ENCODE measurements at places on chromosomes 2 and 18.

DNA sequence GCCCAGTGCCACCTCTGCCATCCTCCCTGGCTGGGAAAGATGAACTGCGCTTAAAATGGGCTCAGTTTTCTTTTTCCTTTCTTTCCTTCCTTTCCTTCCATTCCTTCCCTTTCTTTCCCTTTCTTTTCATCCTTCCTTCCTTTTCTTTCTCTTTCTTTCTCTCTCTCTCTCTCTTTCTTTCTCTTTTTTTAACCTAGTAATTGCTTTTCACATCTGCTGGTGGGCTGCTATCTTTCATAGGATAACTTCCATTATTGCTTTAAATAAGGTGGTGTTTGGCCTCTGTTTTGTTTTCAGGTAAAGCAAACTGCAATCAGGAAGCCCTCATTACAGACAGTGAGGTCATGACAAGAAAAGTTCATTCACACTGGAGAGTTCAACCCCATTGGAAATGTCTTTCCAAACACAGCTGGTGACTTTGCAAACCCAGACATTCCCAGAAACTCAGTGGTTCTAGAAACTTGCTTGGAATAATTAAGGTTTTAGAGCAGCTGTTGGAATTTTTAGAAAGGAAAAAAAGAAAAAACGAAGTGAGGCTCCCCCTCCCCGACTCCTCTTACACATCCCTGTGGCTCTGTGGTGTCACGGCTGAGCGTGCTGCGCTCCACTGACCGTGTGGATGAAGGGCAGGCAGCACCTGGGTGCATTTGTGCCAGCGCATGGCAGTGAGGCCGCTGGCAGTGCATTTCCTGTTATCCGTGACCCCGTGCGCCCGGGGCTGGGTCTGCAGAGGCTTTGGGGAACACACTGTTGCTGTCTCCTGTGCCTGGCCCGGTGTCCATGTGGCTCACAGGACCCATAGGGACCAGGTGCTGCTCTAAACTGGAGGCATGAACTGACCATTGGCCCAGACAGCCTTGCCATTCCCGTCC lies 76.9 kb downstream of the MBP start:
- no peak for DNase-seq

- DNase-seq, result no peak
Observed at GRCh38 chr2:82172483-82172882, 1867.9 kb upstream of the LRRTM1 start.

DNA sequence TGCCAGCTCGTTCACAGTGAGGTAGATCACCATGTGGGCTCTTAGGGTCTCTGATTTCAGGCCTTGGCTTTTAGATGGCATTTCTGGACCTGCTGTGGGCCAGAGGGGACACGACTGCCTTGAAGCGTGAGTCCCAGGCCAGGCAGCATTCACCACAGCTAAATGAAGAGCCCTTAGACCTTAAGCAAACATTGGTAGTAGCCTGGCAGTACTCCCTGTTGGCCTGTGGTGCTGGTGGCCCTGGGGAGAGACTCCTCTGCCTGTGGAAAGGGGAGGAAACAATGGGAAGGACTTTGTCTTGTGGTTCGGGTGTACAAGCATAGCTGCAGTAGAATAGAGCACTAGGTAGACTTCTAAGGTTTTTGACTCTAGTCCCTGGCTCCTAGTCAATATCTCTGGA lies 456.0 kb upstream of the DCC start:
- no peak for DNase-seq

- no peak for DNase-seq
Observed at GRCh38 chr18:48974304-48975119, 23.7 kb upstream of the SMAD7 start.

- DNase-seq, result no peak
Observed at GRCh38 chr2:96934182-96934495, 52.2 kb downstream of the FAM178B start.

DNA sequence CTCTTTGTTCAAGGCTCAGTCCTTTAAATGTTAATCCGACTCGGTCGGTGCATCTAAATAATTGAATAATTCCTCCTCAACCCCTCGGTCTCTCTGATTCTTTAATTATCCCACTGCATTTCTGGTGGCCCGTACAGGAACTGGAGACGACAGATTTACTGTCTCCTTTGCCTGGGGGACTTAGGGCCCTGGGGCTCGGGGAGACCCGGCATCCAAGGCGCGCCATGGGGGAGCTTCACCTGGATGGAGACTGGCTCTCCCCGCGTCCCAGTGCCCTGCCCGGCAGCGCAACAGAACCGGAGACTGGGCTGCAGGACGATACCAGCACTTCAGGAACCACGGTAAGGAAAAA lies 47.7 kb upstream of the SELENOI start:
- no peak for DNase-seq

- DNase-seq, result no peak
Observed at GRCh38 chr2:26550276-26551015, 72.5 kb upstream of the OTOF start.

GRCh38 chr18:31860488-31860887 lies 82.4 kb downstream of the TRAPPC8 start:
- no peak for DNase-seq

GRCh38 chr2:182300608-182301007 lies 126.2 kb downstream of the PDE1A start:
- DNase-seq, result no peak

DNA sequence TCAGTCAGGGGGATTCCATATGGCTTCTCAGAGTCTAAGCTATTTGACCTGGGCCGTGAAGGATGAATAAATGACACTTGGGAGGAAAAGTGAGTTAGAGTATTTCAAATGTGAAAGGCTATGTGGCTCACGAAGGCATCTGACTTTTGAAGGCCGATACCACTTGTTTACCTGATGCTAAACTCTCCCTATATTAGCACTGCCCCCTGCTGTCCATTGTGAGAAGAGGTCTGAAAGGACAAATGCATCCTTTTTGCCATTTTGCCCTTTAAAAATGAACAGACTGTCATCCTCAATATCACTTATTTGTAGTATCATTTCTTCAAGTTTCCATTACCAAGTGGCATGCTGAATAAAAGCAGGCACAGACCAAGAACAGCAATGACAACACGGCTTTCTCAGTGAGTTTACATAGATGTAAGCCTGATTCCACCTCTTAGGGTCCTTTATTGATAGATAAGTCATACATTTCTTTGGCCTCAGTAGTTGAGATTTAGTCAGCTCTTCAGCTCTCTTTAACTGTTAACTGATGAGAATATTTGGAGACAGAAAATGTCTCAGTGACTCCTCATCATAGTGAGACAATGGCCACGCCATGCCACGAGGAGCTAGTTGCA lies 40.1 kb downstream of the DOCK10 start:
- no peak for DNase-seq

- no peak for DNase-seq
Observed at GRCh38 chr2:161139098-161139987, 20.9 kb upstream of the TANK start.

GRCh38 chr2:40032650-40033319 lies 253.7 kb upstream of the THUMPD2 start:
- DNase-seq, result no peak

- no peak for DNase-seq
Observed at GRCh38 chr2:144372410-144373080, 147.4 kb downstream of the ZEB2 start.

DNA sequence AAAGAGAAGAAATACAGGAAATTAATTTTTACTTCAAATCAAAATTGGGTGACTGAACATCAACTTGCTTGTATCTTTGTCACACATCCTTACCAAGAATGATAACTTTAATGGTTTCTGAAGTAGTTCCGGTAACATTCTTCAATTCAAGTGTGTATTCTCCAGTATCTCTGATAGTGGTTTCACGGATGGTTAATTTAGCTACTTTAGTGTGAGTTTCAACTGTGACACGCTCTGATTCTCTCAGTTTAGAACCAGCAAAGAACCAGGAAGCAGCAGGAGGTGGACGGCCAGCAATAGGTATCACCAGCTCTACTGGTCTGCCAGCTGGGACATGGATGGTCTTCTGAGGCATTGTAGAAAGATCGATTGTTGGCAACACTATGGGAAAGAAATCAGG lies 62.3 kb downstream of the PLEKHA3 start:
- no peak for DNase-seq

- no peak for DNase-seq
Observed at GRCh38 chr18:75546964-75547363, 119.5 kb upstream of the SMIM21 start.

DNA sequence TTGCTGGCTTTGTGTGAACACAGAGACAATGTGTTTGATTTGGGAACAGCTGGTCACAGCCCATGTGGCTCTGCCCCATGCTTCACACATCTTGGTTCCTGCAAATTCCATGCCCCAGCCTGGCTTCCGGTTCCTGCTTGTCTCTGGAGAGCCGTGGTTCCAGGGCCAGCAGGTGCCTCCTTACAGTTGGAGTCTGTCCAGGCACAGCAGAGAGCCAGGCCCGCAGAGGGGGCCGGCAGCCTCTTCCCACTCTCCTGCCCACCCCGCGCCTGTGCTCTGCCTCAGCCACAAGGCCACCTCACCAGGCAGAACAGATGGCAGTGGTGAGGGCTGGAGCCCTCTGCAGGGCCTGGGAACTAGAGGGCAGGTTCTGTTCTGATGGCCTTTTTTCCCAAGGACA lies 81.5 kb downstream of the LDLRAD4 start:
- DNase-seq, result no peak

GRCh38 chr2:143686585-143687164 lies 557.5 kb downstream of the ARHGAP15 start:
- no peak for DNase-seq

DNA sequence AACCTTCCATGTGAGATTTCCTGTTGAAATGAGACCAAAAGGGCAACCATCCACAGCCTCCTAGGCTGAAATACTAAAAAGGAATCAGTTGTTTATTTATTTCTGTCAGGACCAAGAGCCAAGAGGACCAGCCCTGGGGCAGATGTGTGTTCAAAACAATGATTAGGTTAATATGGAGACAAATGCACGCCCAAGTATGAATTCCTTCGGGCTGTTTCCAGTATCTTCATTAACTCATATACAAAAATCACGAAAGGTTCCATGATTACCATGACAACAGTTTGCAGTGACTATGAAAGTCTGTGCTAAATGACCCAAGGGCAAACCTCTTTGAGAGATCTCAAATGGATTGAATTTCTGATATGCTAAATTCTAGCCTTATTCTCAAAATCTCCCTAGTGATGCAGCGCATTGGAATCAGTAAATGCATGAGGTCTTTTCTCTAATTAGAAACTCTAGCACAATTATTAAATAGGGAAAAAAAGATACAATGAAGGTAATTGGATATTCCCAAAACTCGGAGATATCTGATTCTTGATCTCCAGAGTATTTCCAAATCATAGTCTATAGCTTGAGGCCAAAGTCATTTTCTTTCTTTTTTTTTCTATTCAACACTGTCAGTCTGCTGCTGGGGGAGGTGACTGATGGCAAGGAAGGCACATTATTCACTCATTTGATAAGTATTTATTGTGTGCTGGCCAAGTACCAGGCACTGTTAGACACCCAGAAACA lies 35.6 kb downstream of the VIT start:
- no peak for DNase-seq

DNA sequence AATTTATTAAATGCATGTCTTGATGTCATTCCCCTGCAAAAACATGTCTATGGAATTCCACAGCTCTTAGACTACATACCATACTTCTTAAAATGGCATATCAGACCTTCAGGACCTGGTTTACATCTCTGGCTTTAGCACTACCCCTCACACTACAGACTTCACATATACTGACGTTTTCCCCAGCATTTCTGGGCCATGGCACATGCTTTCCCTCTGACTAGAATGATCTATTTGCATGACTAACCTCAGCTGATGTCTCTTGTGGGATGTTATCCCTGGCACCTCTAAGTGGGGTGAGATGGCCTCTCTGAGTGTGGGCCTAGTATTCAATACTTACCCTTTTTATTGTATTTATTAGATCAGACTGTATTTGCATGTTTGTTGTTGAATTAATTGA lies 381.6 kb downstream of the ERBB4 start:
- no peak for DNase-seq

- no peak for DNase-seq
Observed at GRCh38 chr2:122034777-122035176, 279.3 kb downstream of the TSN start.

- DNase-seq, result no peak
Observed at GRCh38 chr2:170843656-170844055, 27.0 kb downstream of the GAD1 start.

- DNase-seq, result no peak
Observed at GRCh38 chr2:237501892-237502513, 15.0 kb downstream of the MLPH start.

- no peak for DNase-seq
Observed at GRCh38 chr2:5368263-5368662, 323.9 kb upstream of the SOX11 start.

DNA sequence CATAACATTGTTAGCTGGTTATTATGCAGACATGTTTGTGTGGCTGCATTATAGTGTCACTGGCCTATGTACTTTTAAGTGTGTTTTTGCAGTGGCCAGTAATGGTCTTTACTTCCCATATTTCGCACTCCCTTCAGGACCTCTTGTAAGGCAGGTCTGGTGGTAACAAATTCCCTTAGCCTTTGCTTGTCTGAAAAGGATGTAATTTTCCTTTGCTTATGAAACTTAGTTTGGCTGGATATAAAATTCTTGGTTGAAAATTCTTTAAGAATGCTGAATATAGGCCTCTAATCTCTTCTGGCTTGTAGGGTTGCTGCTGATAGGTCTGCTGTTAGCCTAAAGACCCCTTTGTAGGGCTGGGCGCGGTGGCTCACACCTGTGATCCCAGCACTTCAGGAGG lies 34.7 kb downstream of the ZC3H8 start:
- DNase-seq, result no peak

DNA sequence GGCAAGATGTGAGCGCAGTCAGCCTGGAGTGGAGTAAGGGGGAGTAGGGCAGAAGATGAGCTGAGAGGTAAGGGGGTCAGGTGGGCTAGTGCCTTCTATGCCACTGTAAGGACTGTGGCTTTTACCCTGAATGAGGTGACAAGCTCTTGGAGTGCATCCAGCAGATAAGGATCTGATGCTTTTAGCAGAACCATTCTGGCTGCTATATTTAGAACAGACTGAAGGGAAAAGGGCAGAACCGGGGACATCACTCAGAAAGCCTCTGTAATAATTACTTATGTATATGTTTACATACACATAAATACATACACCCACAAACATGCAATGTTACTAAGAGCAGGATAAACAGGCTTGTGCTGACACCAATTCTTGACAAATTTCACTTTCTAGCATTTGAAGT lies 124.8 kb downstream of the DTNB start:
- DNase-seq, result no peak

GRCh38 chr2:43034921-43035320 lies 191.5 kb downstream of the ZFP36L2 start:
- no peak for DNase-seq

GRCh38 chr2:189465478-189465877 lies 24.2 kb downstream of the WDR75 start:
- DNase-seq, result no peak

DNA sequence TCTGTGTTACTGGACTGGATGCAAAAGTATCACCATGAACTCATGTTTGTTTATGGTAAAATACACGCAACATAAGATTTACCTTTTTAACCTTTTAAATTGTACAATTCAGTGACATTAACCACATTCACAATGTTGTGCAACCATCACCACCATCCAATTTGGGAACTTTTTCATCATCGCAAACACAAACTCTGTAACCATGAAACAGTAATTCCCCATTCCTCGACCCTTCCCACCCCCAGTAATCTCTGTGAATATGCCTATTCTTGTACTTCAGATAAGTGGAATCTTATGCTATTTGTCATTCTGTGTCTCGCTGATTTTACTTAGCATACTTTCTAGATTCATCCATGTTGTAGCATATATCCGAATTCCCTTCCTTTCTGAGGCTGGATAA lies 31.1 kb upstream of the EPAS1 start:
- no peak for DNase-seq

Data from caudate nucleus (tissue), 63 donors.